ENCODE measurements at places on chromosomes 1 and 21.

DNA sequence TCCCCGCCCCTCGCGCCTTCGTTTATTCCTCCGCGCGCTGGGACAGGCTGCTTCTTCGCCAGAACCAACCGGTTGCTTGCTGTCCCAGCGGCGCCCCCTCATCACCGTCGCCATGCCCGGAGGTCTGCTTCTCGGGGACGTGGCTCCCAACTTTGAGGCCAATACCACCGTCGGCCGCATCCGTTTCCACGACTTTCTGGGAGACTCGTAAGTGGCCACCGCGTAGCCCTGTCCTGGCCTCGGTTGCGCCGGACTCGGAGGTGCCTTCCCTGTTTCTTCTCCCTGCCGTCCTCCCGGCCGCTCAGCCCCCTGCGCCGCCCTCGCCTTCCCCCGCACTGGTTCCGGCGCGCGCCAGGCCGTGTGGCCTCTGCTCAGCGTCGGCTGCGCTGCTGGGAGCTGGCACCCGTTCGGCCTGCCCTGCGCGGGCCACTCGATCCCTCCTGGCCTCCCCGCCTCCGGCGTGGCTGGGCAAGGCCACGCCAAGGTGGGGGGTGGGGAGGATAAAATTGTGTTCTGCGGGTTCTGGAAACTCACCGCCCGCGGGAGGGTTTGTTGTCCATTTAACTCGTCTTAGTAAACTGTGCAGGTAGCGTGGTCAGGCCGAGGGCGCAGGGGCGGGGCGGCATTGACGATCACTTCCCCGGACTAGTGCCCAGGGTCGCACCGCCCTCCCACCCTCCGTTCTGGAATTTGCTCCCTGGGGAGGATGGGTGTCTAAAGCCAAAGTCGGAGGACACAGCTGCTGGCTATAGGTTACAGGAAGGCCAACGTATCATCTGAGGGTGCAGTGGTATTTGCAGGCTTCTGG is at the start of gene PRDX6:
TSS of gene PRDX6 (plus strand) at position 50 of the 808 bp plus-strand sequence. CDS start at position 113, 63 bp downstream.
- DNase-seq, result peak; percentile 85

GRCh38 chr1:76830373-76830772 is 36.9 kb upstream of the ST6GALNAC5 start:
- no peak for DNase-seq

DNA sequence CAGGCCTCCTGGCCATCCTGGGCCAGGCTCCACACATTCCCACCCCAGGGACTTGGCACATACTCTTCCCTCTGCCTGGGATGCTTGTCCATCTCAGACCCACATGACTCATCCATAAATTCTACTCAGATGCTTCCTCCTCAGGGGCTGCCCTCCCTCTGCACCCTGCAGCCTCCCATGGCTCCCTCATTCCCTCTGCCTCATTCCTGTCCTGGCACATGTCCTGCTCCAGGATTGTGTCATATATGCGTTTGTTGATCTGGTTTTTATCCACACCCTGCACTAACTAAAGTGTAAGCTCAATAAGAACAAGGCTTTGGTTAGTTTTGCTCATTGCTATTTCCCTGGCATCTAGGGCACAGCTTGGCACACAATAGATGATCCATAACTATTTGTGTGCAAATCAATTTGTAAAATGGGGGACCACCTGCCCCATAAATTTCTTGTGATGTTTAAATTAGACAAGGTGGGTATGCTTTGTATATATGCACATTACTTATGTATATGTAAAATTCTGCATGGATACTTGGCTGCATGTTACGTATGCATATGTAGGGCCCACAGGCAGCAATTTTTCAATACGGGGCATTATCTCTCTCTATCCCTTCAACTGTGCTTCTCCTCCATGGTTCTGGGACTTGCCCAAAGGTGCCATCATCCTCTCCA is 191.4 kb downstream of the PTPRU start:
- DNase-seq, result no peak

DNA sequence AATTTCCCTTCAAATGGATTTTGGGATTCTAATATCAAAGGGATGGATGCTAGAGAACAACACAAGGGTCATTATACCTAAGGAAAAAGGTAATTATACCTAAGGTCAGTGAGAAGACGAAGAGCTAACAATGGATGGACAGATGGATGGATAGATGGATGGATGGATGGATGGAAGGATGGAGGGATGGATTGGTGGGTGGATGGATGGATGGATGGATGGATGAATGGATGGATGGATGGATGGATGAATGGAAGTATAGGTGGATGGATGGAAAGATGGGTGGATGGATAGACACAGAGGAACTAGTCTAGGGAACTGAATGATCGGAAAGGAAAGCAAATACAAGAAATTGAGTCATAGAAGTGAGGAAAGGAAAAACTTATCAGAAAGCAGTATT is 34.0 kb downstream of the SLC35F3 start:
- no peak for DNase-seq

DNA sequence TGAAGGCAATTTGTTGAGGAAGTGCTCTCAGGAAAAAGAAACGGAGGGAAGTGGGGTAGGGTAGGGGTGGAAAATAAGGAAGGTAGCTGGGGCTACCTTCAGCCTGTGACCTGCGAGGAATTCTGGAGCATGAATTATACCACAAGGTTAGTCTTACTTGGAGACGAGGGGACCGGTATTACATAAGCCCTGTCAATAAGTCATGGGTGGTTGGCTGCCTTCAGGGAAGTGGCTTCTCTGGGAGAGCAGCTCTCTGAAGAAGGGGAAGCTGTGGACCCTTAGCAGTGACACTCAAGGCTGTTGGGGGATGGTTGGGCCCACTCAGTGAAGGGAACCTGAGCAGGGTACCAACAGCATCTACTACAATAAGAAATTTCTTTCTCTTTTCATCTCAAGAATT is 111.3 kb downstream of the TNFSF18 start:
- no peak for DNase-seq
